Endodermal cell (in vitro differentiated cells): ENCODE measurements at places on chromosomes 5 and 9.

- peak; percentile 78 for DNase-seq
Measured at GRCh38 chr9:88746743-88747398, 211.9 kb downstream of the NXNL2 start.

GRCh38 chr5:66597183-66597757 is 1.1 kb downstream of the MAST4 start:
- peak; percentile 77 for DNase-seq

DNA sequence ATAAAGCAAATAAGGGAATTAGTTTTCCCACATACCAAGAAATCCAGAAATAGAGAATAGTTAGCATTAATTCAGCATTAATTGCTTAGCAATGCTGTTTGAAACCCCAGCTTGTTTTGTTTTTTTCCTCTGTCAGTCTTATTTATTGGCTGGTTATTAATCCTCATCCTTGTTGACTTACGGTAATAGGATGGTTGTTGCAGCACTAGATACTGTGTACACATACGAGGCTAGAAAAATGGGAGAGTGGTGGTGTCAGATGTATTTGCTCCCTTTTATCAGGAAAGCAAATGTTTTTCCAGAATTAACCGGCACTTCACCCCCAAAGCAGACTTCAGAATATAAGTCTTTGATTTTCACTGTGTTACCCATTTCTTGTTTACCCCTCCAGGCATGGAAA is 60.4 kb downstream of the ERBIN start:
- no peak for DNase-seq

GRCh38 chr5:15737871-15738664 is 238.1 kb downstream of the FBXL7 start:
- DNase-seq: no peak

DNA sequence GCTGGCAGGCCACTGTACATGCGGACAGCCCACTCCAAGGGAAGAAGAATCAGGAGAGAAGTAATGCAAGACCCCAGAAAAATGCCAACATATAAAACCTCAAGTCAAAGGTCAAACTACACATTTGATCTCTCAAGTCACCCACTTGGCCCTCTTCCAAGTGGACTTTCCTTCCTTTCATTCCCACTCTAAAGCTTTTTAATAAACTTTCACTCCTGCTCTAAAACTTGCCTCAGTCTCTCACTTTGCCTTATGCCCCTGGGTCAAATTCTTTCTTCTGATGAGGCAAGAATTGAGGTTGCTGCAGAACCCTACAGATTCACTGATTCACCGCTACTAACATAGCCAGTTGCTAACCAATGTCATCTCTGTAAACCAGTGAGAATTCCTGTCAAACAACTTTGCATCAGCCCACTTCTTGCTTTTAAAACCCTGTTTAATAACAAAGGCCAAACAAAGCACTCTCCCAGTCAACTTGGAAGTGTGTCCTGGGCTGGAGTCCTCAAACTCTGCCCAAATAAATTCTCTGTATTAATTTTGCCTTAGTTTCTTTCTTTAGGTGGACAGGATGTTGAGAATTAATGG is 6.9 kb upstream of the ATP6V1G1 start:
- DNase-seq: no peak

GRCh38 chr5:66129144-66129543 is 15.0 kb upstream of the SREK1 start:
- DNase-seq: no peak

DNA sequence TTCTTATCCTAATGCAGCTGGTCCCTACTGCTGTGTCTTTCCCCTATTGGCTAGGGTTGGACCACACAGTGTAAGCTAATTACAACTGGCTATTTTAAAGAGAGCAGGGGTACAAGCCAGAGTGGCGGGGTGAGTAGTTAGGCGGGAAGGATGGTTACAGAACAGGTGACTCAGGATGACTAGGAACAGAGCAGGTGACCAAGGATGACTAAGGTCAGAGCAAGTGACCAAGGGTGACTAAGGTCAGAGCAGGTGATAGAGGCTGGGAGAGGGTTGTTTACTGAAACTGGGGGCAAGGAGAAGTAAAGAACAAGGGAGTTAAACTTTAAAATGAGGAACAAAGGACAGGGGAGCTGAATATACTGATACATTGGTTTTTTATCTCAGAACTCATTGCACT is 125.4 kb downstream of the PTTG1 start:
- DNase-seq: peak; percentile 13

- no peak for DNase-seq
Measured at GRCh38 chr5:143006501-143006900, 236.3 kb downstream of the ARHGAP26 start.

DNA sequence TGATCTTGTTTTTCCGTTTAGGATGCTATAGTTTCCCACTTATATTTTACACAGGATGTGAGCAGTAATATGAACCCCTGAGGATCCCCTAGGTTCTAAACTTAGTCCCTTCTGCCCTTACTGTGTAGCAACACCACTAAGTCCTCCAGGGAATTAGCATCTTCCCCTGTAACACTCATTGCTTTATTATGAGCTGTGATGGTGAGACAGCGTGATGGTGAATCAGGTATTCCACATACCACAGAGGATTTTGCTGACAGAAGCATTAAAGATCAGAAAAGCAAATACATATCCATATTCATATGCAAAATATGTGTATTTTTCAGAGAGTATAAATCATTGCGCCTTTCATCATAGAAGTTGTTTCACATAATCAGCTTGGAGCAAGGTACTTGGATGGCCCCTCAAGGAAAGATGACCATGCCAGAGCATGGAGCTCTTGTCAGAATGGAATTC is 317.0 kb downstream of the ICE1 start:
- no peak for DNase-seq

GRCh38 chr5:177599731-177600507 is at the start of gene B4GALT7:
TSS of gene B4GALT7 (plus strand) at chr5:177600132. CDS start at chr5:177600211, 79 bp downstream.
- DNase-seq: peak; percentile 93

GRCh38 chr5:165029099-165029870 is 1523.9 kb downstream of the MAT2B start:
- DNase-seq: peak; percentile 80

DNA sequence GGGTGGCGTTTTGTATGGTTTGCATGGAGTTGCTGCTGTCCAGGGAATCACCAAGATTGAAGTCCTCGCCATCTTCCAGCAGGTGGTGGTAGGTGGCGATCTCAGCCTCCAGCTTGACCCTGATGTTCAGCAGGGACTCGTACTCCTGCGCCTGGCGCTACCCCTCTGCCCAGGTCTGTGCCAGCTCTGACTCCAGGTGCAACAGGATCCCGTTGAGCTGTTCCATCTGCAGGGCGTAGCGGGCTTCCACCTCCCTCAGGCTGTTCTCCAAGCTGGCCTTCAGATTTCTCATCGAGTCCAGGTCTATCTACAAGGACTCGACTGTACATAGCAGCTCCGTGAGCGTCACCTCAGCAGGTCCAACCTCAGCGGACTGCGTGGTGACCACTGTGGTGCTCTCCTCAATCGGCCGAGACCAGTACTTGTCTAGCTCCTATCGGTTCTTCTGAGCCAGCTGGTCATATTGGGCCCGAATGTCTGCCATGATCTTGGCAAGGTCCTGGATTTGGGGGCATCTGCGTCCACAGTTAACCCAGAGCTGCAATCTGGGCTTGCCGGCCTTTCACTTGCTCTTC is 1584.8 kb upstream of the ACO1 start:
- no peak for DNase-seq

DNA sequence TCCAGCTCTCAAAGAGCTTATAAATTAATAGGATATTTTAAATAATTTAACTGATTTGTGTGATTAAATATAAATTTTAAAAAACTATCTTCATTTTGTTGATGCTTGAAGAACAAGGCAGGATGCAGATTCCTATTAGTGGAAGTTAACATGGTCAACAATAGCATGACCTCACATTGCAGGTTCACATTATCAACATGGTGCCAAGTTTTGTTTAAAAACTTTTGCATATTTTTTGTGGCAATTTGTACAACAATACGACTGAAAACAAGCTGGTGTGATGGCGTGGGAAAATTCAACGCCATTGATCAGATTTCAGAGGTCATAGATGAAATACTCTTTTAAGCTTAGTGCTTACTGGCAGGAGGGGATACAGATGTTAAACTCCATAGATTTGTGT is 114.1 kb upstream of the MYO10 start:
- no peak for DNase-seq

DNA sequence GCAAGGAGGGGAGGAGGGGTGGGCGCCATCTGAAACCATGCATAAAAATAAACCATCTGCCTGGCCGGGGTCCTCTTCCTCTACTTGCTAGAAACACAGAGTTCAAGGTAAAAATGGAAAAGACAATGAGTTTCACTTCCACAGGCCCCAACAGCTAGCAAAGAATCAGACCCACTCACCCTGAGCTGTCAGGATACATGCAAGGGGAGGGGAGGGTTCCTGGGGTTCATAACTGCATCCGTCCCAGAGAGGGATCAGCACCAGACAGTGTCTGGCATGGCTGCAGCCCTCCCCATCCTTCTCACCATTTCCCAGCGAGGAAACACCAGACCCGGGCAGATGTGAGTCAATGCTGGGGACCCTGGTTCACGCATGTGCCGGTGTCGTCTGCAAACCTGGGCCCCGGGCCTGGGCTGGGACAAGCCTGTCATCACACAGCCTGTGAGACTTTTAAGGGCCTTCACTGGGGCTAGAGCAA is 55.4 kb downstream of the SEMA4D start:
- DNase-seq: no peak

- no peak for DNase-seq
Measured at GRCh38 chr5:1371218-1371971, 26.5 kb upstream of the CLPTM1L start.

DNA sequence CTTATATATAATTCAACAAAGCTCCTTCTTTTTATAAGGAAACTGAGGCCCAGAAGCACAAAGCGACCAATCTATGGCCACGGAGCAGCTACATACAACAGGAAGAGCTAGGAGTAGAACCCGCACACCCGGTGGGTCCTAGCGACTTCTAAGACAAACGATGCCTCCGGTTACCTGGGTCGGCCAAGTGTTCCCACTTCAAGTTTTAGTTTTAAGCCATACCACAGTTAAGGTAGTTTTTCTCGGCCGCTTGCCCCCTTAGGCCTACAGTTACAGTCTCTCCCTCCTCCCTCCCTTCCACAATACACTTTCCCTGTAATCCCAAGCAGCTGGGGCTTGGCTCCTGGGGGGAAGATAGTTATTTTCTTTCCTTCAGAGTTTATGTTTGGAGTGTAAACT is 533 bp downstream of the SREK1IP1 start:
- no peak for DNase-seq

DNA sequence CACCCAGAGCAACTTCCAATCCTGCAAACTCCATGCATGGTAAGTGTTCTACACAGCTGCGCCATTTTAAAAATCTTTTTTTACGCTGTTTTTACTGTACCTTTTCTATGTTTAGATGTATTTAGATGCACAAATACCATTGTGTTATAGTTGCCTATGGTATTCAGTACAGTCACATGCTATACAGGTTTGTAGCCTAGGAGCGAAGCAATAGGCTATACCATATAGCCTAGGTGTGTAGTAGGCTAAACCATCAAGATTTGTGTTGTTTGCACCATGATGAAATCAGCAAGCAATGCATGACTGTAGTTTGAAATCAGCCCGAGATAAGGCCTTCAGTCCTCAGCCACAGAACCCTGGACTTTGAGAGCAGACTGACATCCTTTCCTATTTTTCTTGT is 101.2 kb downstream of the LIX1 start:
- no peak for DNase-seq

DNA sequence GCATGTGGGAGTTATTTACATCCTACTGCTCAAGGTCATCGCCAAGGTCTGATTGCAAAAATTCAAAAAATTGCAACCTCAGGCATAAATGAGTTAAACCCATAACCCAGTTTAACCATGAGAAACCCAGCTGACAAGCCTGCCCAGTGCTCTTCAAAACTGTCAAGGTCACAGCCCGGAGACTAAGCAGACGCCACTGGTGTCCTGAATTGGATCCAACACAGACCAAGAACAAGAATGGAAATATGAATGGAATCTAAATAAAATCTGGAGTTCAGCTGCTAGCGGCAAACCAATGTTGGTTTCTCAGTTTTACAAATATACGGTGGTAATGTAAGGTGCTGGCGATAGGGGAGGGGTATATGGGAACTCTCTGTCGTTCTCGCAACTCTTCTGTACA is 201.5 kb upstream of the MVB12B start:
- peak; percentile 7 for DNase-seq

GRCh38 chr9:93326056-93326455 is 125.4 kb upstream of the FAM120A start:
- DNase-seq: no peak

- no peak for DNase-seq
Measured at GRCh38 chr9:91208837-91209236, 152.9 kb downstream of the AUH start.

GRCh38 chr9:107316795-107317661 is 33.9 kb downstream of the RAD23B start:
- no peak for DNase-seq

- no peak for DNase-seq
Measured at GRCh38 chr5:104998572-104998971, 1436.0 kb upstream of the NUDT12 start.

- DNase-seq: no peak
Measured at GRCh38 chr5:94689908-94690307, 71.4 kb downstream of the SLF1 start.

DNA sequence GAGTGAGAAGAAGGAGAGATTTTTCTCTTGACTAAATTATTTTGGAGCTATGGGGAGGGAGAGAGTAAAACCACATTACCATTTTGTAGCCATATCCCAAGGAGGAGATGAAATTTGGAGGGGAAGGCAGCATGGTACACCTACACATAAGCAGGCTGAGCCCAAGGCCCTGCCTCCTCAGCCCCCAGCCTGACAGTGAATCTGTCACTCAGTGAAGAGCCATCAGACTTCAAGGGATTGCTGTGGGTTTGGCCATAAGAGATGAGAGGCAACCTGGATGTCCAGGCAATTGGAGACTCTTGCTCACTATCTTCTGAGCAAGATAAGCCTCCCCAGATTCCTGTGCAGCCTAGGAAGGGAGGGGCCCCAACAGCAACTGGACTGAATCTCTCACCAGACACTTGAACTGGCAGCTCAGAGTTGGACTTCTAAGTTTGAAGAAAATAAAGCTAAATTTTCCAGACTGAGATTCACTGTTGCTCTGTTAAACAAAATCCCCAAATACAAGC is 216.6 kb downstream of the SEMA6A start:
- DNase-seq: no peak

- peak; percentile 47 for DNase-seq
Measured at GRCh38 chr5:89954916-89955315, 454.6 kb downstream of the CETN3 start.

- DNase-seq: no peak
Measured at GRCh38 chr5:15948190-15948589, 231.4 kb downstream of the MARCHF11 start.

- no peak for DNase-seq
Measured at GRCh38 chr5:52804387-52804791, 16.7 kb downstream of the ITGA1 start.

- DNase-seq: no peak
Measured at GRCh38 chr5:11277323-11277722, 516.3 kb upstream of the DAP start.

- DNase-seq: no peak
Measured at GRCh38 chr9:98220911-98221310, 28.5 kb upstream of the CORO2A start.

- DNase-seq: no peak
Measured at GRCh38 chr5:3092664-3093063, 341.2 kb upstream of the IRX2 start.

- no peak for DNase-seq
Measured at GRCh38 chr5:77379558-77380061, 112.5 kb downstream of the WDR41 start.

- DNase-seq: no peak
Measured at GRCh38 chr5:116402235-116402634, 172.4 kb downstream of the SEMA6A start.
